ENCODE measurements at places on chromosomes 16 and 17. TPM values are rescaled to one million over a fixed set of nuclear protein-coding genes. Genes with fewer than 3 reads are reported as not detected.

The HOXB7 gene
- total RNA-seq: 0.66 TPM

The GGT6 gene
- total RNA-seq: not detected

The HOXB6 gene
- 2.2 TPM for total RNA-seq

The NT5M gene
- 4.3 TPM for total RNA-seq

The FAAP100 gene
- 33.3 TPM for total RNA-seq

The GINS2 gene
- not detected for total RNA-seq

The CNEP1R1 gene
- total RNA-seq: 13.7 TPM

DNA sequence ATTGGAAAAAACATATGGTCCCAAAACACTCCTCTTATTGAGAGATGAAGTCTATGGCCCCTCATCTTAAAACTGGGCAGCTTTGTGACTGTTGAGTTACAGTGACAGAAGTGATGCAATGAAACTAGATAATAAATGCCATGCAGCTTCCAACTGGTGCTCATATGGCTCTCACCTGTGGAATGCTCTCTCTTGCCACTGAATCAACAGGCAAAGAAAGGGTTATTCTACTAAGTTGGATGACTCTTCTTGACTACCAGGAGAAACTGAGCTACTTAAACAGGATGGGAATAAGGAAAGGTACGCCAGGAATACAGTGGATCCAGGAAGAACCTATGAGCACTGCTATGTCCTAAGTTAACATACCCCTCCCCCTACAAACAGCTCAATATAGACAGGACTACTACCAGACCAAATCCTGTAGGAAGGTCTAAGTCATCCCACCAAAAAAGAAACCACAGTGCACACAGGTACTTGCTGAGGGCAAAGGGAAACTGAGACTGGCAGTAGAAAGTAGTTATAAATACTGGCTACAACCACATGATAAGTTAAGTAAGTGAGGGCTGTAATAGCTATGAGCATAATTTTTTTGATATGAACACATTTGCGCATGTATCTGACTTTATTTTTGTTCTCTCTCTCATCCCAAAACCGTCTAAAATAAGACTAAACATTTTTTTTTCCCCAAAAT is 398.5 kb downstream of the ZFHX3 start:
- no peaks in the 10 kb centered on the region for H3K27me3 ChIP-seq
- no peaks in the 10 kb centered on the region for H3K4me1 ChIP-seq
- H3K36me3 ChIP-seq: no peaks in the 10 kb centered on the region
- no peak for DNase-seq

- H3K27ac ChIP-seq: no peak overlapping the region
- H3K36me3 ChIP-seq: no peaks in the 10 kb centered on the region
- no peak for DNase-seq
- no peaks in the 10 kb centered on the region for H3K27me3 ChIP-seq
Measured at GRCh38 chr17:29379084-29379991, 10.8 kb upstream of the TAOK1 start.

- H3K4me1 ChIP-seq: peaks cover 83% of the 10 kb centered on the region
- H3K27me3 ChIP-seq: no peaks in the 10 kb centered on the region
- H3K36me3 ChIP-seq: no peaks in the 10 kb centered on the region
- H3K27ac ChIP-seq: peak overlapping the region; percentile 68
- no peak for DNase-seq
Measured at GRCh38 chr16:17412221-17412620, 58.5 kb downstream of the XYLT1 start.

DNA sequence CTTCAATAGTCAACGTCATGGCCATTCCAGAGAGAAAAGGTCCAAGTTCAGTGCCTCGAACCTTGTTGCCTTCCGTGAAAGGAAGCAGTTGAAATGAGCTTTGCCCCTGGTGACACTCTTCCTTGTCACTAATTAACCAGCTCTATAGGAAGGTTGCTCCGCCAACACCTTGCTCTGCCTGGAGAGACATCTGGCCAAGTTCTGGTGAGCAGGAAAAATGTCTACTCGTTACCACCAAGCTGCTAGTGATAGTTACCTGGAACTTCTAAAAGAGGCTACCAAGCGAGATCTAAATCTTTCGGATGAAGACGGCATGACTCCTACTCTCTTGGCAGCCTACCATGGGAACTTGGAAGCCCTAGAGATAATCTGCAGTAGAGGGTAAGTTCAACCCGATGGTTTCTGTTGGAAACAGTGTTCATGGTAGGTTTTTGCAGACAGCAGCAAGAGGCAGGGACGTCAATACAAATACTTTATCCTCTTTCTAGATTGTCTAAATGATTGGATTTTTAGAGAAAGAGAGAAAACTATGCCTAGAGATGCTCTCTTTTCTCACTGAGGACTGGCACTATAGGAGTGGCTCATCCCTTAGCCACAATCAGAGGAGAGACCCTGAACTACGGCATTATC is at the start of gene ANKS4B:
ANKS4B (plus strand) TSS at position 179 of the 630 bp plus-strand sequence; CDS start at position 218, 39 bp downstream.
- H3K36me3 ChIP-seq: no peaks in the 10 kb centered on the region
- no peaks in the 10 kb centered on the region for H3K4me1 ChIP-seq
- no peaks in the 10 kb centered on the region for H3K27me3 ChIP-seq
- H3K4me3 ChIP-seq: no peak within 1 kb of the TSS
- H3K27ac ChIP-seq: no peak within 1 kb of the TSS

DNA sequence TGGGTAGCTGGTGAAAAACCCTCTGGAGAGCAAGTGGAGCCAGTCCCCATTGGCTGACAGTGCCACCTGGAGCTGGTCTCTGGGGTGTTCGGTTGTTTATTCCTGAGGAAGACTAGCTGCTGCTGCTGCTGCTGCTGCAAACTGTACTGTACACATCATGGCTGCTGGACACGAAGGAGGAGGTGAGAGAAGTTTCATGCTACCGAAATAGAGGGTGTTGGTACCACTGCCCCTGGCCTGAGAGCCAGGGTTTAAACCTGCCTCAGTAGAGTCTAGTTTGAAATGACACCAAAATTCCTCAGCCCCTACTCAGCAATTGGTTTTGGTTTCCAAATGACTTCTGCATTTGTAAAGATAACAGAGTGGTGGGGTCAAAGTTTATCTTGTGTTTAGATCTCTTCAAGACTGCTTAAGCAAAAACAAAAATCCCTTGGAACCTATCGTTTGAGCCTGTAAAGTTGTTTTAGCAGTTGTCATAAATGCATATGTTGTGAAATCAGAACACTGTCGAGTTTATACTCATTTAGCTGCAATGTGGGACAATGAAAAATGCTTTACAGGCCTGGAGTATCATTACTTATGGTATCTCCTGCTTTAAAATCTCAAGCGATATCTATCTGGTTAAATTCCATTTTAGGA is 40.8 kb downstream of the CYB5B start:
- H3K4me1 ChIP-seq: no peaks in the 10 kb centered on the region
- no peak overlapping the region for H3K4me3 ChIP-seq
- H3K27me3 ChIP-seq: no peaks in the 10 kb centered on the region
- H3K27ac ChIP-seq: no peak overlapping the region
- DNase-seq: no peak

GRCh38 chr17:6454495-6455320 is 10.5 kb downstream of the PIMREG start:
- peaks cover 25% of the 10 kb centered on the region for H3K36me3 ChIP-seq
- H3K27me3 ChIP-seq: no peaks in the 10 kb centered on the region
- H3K4me1 ChIP-seq: peaks cover 28% of the 10 kb centered on the region
- no peak overlapping the region for H3K27ac ChIP-seq
- DNase-seq: no peak

GRCh38 chr16:86011532-86011931 is 112.6 kb downstream of the IRF8 start:
- no peaks in the 10 kb centered on the region for H3K36me3 ChIP-seq
- H3K27ac ChIP-seq: no peak overlapping the region
- no peak overlapping the region for H3K4me3 ChIP-seq
- H3K27me3 ChIP-seq: peaks cover 8% of the 10 kb centered on the region
- DNase-seq: no peak
